GM13976 (cell line): ENCODE measurements at places on chromosomes 3 and 15.
A peak's percentile ranks its signal among the peaks of the same experiment; 100 is the strongest.

GRCh38 chr3:66419036-66419435 lies 81.8 kb downstream of the LRIG1 start:
- no peak for DNase-seq

DNA sequence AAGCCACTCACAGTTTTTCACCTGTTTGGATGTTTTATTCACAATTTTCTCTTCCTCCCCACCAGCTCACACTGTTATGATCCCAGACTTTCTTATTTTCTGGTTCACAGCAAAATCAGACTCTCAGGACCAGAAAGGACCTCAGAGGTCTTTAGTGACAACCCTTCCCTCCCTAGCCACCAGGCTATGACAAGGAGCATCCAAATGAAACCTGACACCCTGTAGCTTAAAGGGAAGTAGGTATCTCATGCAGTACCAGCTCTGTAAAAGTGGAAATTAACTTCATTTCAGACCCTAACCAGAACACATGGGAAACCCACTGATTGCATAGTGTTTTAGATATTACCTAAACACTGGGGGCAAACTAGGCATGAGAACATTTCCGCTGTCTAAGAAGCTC lies 45.3 kb downstream of the ATP13A5 start:
- DNase-seq, result no peak

DNA sequence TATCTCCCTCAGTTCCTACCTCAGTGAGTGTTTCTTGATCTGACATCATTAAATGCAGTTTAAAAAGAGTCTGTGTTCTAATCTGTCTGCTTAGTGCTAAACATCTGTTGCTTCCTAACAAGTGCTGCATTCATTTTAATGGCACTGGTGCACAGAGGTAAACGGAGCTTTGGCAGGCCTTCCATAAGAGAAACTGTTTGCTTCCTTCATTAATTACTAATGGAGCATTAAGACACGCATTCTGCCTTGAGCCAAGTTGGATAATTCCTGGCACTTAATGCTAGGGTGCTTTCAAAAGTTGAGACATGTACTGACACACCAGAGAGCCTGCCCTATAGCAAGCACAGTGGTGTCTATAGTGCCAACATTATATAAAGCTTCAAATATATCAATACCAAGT lies 34.7 kb downstream of the SCG5 start:
- DNase-seq, result no peak

DNA sequence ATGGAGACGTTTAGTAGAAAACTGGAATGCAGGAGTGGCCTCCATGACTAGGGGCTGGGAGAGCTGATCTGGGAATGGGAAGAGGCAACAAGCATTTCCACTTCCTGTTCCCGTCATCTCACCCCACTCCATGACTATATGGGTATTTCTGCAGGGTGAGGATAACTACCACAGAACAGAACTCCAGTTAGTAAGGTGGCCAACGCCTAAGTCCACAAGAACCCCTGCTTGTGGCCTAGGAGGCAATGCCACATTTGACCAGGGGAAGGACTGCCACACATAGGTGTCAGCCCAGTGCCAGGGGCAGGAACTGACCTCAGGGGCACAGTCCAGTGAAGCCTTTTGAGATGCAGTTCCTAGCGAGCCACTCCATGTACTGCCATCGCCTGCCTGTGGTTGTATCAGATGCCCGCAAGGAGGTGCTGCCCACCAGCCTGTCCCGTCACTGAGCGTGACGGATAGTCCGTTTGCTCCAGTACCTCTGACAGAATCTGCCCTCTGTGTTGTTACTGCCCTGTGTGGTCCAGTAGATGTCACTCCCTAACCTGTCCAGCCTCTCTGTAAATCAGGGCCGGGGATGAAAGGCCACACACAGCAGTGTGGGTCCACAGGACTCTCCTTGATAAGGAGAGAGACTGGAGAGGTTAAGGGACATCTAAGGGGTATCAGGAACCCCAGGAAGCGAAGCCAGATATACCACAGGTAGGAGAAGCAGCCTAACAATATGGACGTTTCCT lies 3.5 kb upstream of the MTFMT start:
- peak; percentile 51 for DNase-seq

DNA sequence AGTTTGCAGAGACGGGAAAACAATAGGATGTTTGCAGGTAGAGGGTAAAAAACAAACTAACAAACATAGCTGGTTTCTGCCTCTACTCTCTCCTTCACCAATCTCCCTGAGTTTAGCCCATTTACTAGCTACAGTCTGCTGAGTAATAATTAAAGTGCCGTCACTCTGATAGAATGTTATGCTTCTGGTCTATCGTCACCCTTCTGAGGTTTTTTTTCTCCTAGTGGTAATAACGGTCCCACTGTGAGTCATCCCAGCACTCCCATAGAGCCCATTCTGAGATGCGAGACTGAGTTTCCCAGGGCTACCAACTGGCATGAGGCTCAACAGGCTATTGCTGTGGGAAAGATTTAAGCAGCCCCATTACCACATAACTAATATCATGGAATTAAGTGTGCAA lies 56.4 kb downstream of the PLAAT1 start:
- no peak for DNase-seq

- DNase-seq, result no peak
Observed at GRCh38 chr15:46413799-46414198, 779.0 kb downstream of the SQOR start.

DNA sequence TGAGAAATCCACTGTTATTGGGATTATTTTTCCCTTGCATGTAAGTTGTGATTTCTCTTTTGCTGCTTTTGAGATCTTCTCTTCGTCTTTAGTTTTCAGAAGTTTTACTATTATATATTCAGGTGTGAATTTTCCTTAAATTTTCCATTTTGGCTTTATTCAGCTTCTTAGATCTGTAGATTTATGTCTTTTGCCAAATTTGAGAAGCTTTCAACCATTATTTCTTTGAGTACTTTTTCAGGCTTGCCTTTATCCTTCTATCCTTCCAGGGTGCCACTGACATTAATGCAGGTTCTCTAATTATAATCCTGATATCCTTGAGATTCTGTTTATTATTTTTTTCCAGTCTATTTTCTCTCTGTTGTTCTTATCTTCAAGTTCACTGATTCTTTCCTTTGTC lies 38.1 kb upstream of the XIRP1 start:
- no peak for DNase-seq

GRCh38 chr3:167469381-167469780 lies 4.5 kb downstream of the SERPINI2 start:
- no peak for DNase-seq

- DNase-seq, result no peak
Observed at GRCh38 chr3:62859203-62859791, 15.9 kb downstream of the CADPS start.

DNA sequence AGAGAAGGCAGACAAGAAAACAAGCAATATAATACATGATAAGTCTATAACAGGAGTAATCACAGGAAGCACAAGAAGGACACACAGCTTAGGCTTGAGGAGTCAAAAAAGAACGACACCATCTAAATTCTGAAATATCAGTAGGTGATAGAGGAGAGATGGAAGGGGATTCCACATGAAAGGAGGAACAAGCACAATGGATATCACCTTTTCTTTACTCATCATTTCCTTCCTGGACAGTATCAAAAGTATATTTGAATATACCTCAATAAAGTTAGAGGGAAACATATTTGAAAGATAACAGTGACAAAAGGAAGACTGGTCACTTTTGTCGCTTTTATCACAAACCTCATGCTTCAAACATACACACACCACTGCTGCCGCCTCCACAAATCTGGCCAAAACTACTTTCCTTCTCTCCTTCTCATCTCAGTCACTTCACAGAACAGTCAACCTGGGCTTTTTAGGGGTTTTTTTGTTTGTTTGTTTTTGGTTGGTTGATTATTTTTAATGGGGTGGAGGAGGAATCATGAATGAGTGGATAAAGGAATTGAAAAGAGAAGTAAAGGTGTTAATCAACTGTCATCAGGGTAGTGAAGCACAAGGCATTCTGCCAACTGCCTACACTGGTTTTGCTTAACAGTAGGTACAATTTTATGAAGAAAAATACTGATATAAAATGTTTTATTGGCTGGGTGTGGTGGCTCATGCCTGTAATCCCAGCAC lies 18.5 kb downstream of the DENND4A start:
- peak; percentile 51 for DNase-seq

GRCh38 chr3:160265088-160265487 lies 39.9 kb downstream of the C3orf80 start:
- no peak for DNase-seq
